ENCODE measurements at places on chromosomes 1 and 21.

DNA sequence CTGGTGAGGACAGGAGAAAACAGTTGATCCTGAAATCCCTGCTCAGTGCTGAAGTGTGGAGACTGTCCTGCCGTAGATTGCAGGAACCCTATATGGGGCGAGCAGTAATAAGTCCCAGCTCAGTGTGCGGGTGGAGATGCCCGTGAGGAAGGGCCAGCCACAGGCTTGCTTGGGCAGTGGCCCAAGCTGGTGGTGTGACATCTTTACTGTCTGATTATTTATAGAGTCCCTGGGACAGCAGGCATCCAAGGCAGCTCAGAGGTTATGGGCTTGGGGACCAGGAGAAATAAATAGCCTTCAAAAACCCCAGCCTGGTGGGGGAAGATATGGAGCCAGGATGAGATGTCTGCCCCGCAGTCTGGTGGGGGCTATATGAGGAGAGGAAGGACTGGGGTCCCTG, 170.7 kb upstream of the POU3F1 start:
- no peak for DNase-seq

DNA sequence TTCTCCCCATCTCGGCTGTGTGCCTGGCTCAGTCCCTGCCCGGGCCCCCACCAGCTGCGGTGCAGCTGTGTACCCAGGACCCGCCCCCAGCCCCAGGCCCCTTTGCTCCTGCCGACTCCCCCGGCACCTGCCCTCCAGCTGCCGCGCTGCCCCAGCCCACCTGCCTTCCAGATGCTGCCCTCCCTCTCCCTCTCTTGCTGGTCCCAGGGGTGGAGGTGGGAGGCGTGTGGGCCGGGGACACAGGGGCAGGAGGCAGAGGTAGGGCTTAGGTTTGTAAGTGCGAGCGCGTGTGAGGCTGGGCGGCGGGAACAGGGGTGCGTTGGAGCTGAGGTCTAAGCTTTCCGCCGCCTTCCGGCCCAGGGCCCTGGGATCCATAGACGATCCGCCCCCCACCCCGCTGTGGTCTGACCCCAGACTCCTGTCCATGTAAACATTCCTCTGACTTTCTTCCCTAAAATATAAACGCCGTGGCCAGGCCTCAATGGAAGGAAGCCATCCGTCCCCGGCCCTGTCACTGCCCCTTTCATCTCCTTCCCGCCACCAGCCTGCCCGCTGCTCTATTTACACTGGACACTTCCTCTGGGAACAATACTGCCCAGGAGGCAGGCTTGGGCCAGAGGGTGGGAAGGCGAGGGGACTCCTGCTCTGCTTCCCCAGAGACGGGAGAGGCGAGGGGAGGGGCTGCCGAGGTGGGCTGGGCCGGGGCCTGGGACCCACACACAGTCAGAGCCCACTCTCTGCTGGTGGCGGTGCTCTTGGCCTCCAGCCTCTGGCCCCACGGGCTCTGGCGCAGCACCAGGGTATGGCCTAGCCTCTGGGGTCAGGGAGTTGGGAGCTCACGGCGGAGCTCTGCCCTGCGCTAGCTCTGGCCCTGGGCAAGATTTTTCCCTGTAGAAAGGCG, 128.3 kb downstream of the CASZ1 start:
- no peak for DNase-seq

DNA sequence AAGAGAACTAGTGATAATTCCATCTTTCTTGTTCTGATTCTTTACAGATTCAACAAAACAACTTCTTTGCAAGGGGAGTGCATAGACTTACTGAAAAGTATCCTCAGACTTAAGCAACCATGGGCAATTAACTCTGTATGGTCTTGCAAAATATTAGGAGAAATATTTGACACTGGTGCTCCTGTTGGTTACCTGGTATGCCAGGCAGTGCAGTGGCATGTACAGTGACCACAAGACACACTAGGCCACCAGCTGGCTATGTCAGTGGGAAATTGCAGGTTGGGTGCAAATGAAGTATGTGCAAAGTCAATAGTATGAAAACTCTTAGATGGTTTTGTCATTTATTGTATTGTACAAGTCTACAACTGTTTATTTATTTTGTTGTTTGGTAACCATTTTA, 34.5 kb downstream of the EPS15 start:
- no peak for DNase-seq

DNA sequence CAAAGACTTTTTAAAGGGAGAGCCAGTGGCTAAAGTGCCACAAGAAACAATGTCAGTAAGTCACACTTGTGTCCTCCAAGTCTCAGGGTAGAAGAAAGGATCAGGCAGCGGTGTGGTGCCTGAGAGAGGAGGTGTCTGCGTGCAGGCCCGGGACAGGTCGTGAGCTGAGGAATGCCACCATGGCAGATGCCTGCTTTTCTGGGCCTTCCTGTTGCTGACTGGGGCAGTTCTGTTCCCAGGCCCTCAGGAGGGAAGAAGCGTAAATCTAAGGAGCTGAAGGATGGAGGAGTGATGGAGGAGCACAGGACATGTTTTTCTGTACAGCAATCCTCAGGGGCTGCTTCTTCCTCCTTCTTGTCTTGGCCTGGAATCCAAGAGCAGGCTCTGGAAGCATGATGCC, 165.8 kb downstream of the ZBTB18 start:
- no peak for DNase-seq

DNA sequence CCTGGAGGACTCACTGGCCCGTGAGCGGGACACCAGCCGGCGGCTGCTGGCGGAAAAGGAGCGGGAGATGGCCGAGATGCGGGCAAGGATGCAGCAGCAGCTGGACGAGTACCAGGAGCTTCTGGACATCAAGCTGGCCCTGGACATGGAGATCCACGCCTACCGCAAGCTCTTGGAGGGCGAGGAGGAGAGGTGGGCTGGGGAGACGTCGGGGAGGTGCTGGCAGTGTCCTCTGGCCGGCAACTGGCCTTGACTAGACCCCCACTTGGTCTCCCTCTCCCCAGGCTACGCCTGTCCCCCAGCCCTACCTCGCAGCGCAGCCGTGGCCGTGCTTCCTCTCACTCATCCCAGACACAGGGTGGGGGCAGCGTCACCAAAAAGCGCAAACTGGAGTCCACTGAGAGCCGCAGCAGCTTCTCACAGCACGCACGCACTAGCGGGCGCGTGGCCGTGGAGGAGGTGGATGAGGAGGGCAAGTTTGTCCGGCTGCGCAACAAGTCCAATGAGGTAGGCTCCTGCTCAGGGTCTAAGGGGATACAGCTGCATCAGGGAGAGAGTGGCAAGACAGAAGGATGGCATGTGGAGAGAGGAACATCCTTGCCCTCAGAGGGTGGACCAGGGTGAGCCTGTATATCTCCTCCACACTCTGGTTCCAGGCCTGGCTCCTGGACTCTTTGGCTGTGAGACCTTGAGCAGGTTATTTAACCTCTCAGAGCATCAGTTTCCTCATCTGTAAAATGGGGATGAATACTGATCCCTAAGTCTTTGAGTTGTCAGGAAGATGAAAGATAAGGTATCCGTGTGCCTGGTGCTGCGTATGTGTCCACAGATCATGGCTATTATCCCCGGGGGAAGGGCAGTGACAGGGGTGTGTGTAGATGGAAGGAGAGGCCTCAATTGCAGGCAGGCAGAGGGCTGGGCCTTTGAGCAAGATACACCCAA, 17.2 kb upstream of the SEMA4A start:
- DNase-seq, result no peak

DNA sequence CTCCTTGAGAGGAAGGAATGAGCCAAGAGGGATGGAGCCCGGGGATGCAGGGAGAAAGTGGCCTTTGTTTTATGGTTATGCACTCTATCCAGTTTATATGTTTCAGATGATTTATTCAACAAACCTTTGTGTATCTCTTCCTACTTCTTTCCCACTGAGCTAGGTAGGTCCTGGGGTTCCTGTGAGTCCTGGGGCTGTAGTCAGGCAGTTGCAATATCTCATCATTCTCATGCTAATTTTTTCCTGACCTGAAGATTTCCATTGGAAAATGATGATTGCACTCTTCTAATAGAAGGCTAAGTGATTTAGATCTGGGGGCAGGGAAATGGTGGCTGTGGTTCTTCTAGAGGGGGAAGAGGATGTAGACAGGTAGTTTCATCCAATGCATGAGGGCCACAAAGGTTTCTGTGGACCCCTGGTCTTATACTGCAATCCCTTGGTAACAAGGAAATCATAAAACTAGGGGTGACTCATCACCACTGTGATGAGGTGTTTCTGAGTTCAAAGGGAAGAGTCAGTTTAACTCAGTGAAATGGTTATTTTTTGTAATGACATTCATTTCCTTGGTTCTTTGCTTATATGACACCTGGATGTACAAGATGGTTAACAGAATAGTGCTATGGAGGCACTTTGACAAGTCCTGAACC, 20.2 kb downstream of the B3GALT5 start:
- no peak for DNase-seq
